ENCODE measurements at places on chromosomes 13 and 19.

- DNase-seq, result no peak
These were observed 16.8 kb downstream of the ADGRE2 start for GRCh38 chr19:14761607-14762006.

DNA sequence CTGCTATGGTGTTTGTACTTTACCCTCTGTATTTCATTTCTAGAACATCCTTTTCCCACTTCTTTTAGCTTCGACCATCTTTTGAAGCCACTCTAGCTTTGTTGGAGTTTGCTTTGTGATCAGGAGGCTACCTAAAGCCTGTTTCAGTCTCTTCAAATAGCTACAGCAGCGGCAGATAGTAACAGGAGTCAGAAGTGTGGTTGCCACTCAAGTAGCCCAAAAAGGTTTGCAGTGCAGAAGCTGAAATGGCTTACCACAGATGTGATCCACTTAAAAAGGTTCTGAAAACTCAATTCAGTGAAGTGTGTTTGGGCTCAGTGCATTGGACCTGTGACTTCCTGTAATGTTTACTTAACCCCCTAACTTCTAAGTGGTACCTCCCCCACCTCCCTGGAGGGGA is 26.2 kb downstream of the WASF3 start:
- no peak for DNase-seq

DNA sequence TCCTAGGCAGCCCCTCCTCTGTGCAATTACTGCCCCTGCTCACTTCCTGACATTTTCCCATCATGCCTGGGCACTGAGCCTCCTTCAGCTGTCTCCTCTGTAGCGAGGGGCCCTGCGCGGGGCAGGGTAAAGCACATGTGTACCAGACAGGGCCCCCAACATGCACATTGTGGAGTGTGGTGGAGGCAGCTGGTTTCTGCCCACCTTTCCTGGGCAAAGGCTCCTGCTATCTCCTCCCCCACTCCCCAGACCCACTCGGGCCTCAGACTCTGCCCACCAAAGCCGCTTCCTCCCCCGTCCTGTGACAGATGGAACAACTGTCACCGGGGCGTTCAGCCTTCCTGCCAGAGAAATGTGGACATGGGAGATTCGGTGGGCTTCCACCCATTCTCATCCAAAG is 2.9 kb upstream of the KPTN start:
- no peak for DNase-seq

- no peak for DNase-seq
These were observed 1540.5 kb downstream of the UQCRFS1 start for GRCh38 chr19:27672309-27673047.

DNA sequence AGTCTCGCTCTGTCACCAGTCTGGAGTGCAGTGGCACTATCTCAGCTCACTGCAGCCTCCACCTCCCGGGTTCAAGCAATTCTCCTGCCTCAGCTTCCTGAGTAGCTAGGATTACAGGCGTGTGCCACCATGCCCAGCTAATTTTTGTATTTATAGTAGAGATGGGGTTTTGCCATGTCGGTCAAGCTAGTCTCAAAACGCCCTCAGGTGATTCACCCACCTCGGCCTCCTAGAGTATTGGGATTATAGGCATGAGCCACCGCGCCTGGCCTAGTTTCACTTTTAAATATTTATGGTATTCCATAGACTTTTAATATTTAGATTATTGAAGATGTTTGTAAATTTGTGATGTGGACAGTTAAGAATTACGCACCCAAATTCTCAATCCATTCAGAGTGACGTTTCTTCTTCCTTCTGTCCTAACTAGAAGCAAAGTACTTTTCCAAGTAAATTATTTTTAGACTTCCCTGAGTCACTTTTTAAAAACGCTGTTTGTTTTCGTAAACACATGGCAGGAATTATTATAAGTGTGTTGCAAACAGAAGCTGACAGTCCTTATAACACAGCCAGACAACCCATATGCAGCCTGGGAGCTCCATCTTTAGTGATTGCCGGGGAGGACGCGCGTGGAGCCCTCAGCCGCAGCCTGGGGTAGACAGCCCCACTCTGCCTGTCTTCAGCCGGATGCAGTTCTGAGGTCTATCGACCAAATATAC is 131.7 kb downstream of the ATP11A start:
- no peak for DNase-seq

DNA sequence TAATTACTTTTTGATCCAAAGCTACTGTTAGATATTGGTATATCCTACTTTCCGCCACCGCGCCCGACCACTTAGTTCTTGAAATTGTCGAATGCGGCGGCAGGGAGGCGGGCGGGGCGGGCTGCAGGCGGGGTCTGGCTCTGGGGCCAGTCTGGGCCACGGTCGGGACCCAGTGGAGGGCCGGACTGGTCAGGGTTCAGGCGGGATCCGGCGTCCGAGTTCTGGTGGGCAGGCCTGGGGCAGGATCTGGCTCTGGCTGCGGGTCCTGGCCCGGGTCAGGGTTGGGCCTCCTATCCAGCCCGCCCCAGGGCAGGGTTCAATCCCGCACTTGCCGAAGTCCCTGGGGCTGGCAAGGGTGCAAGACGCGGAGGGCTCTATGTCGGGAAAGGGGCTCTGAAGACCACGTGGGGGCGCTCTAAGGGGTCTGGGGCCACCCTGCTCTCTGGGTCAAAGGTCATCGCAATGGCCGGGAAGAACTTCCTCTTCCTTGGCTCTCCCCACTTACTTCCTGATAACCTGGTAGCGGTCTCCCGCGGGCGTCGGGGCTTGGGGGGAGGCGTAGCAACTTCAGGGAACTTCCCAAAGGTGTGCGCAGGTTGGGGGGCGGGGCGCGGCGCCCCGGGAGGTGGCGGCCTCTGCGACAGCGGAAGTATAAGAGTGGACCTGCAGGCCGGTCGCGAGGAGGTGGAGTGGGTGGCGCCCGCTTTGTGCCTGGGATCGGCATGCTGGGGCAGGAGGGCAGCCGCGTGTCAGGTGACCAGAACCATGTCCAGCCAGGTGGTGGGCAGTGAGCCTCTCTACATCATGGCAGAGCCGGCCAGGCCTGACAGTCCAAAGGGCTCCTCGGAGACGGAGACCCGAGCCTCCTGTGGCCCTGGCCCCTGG is 83.4 kb downstream of the MRPL57 start:
- no peak for DNase-seq

DNA sequence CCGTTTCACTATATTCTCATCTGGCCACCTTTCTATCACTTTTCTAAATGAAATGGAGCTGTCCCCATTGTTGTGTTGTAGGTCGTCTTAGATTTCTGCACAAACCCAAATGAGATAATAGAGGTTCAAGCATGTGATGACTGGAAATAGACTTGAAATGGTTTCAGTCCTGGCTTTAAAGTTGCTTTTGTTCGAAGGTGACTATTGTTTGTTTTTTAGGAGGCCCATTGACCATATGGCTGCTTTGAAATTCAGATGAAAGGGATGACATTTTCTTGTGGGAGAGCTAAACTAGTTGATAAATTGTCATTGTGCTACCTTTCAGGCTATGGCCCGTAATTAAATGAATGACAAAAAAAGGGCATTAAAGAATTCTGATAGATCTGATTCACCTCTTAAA is 583.7 kb downstream of the GPC6 start:
- no peak for DNase-seq

GRCh38 chr19:49407079-49407478 is 16.2 kb downstream of the PTH2 start:
- DNase-seq, result no peak

GRCh38 chr19:18113827-18114226 is 16.2 kb downstream of the MAST3 start:
- no peak for DNase-seq

DNA sequence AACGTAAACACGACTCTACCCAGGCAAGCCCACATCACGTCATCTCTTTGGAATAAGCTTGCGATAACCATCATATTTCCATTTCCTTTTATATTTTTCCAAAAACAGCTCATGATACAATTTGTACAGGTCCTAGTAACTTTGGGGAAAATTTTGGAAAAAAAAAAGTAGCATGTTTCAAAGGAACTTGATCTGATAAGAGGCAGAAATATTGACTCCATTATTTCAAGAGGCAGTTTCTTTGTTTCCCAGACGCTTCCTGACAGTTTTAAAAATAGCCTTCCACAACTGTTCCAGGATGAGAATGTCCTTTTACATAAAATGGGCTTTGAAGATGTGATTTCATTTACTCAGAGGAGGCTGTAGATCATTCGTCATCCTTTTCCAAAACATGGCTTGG is 23.1 kb downstream of the KLF2 start:
- DNase-seq, result no peak
